KBM-7 (cell line): ENCODE measurements at places on chromosomes 7 and 10.

DNA sequence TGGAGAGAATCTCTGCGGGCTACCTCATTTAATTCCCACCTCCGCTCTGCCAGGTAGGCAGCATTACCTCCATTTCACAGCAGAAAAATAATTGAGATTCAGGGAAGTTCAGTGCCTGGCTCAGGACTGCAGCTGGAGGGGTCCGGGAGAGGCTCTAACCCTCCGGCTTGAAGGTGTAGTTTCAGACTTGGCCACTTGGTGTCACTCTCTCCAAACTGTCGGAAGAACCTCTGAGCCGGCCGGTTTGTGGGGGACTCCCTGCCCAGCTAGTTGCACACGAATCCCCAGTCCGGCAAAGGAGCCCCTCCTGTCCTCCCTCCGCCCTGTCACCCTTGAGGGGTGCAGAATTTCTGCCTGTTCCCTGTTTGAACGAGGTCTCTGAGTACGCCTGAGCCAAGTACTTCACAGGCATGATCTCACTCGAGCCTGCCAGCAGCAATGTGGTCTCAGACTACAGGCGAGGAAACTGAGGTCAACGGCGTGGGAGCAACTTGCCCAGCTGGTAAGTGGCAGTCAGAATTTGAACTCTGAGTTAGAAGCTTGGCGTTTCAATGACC lies 144.7 kb upstream of the ZNF716 start:
- DNase-seq, result peak; percentile 40

DNA sequence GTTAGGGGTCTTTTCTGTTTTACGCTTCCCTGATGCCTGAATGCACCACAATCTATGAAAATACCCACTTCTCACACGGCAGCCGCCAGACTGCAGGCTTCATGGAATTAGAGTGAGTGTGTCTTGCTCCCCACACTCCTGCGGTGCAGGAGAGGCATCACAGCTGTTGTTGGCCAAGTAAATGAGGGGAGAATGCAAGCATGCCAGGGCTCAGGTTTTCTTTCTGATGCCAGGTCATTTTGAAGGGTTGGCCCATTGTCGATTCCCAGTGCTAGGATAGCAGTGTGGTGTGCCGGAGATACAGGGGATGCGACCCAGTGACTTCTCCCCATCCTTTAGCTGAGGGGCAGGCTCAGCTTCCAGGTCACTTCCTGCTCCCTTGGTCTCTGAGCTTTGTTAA lies 16.3 kb downstream of the CXCL12 start:
- no peak for DNase-seq

GRCh38 chr7:134589491-134589941 lies 40.6 kb downstream of the AKR1B15 start:
- no peak for DNase-seq

DNA sequence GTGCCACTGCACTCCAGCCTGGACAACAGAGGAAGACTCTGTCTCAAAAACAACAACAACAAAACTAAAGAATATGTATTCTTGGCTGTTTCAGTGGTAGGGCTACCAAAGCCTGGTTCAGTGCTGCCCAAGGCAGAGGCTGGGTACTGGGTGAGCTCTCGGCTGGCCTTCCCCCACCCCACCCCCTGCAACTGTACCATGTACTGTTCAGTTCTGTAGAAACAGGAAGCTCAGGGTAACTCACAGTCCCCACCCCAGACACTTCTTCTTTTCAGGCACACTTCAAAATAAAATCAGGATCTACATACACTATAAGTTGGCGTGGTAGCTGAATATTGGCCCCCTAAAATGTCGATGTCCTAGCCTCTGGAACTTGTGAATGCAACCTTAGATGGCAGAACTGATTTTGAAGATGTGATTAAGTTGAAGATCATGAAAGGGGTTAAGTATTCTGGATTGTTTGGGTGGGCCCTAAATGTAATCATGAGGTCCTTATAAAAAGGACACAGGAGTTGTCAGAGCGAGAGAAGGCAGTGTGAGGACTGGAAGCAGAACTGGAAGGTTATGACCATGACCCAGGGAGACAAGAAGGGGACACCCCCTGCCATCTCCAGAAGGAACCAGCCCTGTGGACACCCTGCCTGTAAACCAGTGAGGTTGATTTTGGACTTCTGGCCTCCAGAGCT lies 31.2 kb downstream of the TBXAS1 start:
- DNase-seq, result peak; percentile 82

DNA sequence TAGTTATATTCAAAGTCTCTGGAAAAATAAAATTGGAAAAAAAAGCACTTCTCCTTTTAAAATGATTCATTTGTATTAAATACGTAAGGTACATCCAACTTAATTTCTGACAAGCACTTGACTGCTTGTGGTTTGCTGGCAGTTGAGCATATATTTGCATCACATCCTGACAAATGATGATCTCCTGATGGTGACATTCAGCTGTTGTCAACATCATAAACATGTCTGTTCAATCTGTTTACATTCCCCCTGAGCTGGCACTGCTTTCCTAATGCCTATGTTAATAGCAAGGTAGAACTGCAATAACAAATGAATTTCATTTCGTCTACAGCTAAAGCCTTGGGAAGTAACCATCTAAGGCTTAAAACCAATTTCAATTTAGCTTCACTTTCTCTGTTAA lies 24.4 kb downstream of the TSPAN12 start:
- DNase-seq, result no peak

GRCh38 chr10:78927257-78927995 lies 141.3 kb upstream of the ZMIZ1 start:
- DNase-seq, result no peak

DNA sequence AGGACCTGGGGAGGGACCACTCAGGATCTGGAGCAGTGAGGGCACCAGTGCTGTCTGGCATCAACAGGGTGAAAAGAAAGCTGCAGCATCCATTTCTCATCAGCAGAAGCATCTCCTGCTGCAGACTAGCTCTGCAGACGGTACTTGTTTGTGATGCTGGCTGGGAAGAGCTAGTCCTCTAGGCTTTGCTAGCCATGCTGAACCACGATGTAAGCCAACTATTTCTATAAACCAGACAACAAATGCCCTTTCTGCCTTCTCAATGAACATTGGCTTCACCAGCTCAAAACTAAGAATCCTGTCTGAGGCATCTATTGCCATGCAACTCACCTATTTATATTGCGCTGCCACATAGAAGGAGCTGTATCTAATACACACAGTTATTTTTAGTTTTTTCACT lies 65.6 kb downstream of the CTTNBP2 start:
- no peak for DNase-seq

DNA sequence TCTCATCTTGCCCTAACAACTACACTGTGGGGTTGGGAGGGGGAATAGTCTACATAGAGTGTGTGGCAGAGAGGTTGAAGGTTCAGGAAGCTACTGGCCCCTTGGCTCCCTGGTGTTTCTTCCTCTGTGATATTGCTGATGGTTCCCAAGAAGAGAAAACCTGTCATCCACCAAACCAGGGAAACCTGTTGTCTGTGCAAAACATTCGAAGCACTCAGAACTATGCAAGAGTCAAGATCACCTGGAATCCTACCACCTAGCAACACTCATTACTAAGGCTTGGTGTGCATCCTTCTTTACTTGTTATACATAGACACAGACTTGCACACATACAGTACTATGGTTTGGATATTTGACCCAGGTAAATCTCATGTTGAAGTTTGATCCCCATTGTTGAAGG lies 46.5 kb upstream of the MKI67 start:
- DNase-seq, result no peak
